ENCODE measurements at places on chromosomes 16 and 17.

GRCh38 chr17:39648616-39649366 lies 11.8 kb downstream of the STARD3 start:
- no peak for DNase-seq

DNA sequence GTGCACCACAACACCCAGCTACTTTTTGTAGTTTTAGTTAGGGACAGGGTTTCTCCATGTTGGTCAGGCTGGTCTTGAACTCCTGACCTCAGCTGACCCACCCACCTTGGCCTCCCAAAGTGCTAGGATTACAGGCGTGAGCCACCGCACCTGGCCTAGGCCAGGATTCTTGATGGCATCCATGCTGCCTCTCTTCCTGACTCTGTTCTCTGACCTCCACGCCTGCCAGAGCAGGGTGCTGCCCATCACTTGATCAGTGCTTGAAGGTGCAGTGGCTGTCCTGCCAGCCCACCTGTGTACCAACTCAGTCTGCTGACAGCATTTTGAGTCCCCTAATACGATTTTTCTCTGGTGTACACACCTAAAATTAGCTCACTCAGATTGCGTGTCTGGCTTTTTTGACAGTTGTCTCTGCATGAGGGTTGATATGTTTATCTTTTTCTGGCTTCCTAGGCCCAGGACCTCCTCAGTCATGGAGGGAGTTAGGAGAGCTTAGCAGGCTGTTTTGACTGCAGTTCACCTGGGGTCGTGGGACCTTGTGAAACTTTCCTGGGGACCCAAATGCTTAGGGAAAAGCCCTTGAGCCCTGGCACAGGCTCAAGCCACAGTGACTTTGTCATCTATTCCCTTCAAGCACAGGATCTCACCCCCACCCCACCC lies 5.9 kb downstream of the HAS3 start:
- DNase-seq = no peak

GRCh38 chr17:80783486-80783885 lies 208.2 kb upstream of the CHMP6 start:
- no peak for DNase-seq

- DNase-seq = no peak
These were observed 10.8 kb upstream of the LGALS3BP start for GRCh38 chr17:78990349-78991016.

- no peak for DNase-seq
These were observed 14.4 kb downstream of the CHCT1 start for GRCh38 chr17:60436676-60437075.

DNA sequence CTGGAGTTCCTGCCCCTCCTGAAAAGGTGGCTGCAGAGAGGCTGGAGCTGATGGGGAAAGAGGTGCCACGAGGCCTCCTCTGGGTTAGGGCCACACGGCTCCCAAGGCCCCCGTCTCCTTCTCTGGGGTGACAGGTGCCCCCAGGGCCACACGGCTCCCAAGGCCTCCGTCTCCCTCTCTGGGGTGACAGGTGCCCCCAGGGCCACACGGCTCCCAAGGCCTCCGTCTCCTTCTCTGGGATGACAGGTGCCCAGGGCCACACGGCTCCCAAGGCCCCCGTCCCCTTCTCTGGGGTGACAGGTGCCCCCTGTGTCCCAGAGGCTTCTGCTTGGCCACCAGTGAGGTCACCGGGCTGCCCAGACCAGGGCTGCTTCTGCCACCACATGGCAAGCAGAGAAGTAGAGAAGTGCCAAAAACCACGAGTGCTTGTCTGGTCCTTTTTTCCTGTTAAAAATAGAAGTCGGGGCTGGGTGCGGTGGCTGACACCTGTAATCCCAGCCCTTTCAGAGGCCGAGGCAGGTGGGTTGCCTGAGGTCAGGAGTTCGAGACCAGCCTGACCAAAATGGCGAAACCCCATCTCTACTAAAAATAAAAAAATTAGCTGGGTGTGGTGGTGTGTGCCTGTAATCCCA lies 4.1 kb downstream of the CAPN15 start:
- no peak for DNase-seq

GRCh38 chr17:5672815-5673430 lies 88.6 kb upstream of the NLRP1 start:
- no peak for DNase-seq

Measured in HS-27A (cell line).